Occipital lobe (tissue), 3 donors: ENCODE measurements at places on chromosomes 11 and 22. TPM values are rescaled to one million over a fixed set of nuclear protein-coding genes. Genes with fewer than 3 reads are reported as not detected.

DNA sequence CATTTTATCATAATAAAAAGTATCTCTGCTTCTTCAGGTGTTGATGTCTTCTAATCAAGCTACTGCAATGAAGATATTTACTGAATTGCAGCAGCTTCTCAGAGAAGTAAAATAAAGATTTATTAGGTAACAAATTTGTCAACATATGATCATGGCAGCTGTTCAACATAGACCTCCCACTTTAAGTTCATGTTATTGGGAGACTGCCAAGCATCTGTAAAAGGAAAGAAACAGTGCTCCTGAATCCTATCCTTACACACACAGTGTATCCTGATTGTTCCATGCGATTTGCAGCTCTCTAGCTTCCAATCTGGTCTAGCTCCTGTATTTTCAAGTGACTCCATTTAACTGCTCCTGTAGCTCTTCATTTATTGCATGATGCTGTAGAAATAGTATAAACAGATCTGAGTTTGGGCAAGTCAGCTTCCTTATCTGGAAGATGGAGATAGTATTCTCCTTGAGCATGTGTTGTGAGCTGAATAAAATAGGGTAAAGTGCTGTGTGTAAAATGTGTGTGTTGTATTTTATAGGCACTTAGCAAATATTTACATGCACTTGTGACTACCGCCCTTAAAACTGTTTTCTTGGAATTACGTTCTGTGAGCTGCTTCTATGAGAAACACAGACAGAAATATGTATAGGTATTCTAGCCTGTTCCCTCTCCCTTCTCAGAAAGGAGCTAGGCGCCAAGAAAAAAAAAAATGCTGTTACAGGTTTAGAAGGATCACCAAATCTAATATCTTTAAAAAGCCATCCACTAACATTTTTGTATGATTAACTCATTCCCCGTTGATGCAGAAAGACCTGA is 290.6 kb downstream of the JRKL start:
- DNase-seq, result no peak

DNA sequence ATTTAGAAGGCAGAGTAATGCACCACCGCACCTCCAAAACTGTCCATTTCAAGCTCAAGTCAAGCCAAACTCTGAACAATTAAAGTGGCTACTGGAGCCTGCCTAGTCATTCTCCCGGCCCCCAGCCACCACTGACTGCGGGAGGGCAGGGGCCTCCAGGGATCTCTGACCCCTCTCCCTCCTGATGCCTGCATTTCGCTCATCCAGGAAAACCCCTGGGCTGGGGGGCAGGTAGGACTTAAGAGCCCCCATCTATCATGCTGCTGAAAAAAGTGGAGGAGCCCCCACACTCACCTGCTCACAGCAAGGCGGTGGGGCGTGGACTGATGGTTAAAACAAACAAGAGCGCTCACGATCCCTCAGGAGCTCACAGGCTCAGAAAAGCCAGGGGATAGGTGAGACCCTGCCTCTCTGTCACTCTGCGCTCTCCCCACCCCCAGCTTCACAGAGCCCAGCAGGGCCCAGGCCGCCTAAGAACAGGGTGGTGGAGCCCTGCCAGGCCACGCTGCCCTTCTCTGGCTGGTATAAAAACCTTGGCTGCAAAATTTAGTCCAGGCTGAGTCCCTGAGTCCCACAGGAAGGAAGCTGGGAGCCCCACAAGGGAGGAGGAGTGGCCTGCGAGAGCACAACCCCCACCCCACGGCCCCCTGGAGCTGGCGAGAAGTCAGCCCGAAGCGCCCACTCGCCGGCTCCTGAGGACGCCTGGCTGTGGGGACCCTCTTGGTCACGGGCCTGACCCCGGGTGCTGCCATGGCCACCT is 21.0 kb upstream of the MOB2 start:
- DNase-seq, result no peak

DNA sequence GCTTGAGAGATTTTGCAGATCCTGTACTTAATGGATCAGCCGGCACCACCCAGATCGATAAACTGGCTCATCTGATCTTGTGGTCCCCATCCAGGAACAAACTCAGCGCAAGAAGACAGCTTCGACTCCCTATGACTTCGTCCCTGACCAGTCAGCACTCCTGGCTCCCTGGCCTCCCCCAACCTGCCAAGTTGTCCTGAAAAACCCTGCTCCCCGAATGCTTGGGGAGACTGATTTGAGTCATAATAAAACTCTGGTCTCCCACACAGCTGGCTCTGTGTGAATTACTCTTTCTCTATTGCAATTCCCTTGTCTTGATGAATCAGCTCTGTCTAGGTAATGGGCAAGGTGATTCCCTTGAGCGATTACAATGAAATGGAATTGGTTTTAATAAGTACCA is 29.5 kb downstream of the OR2AG2 start:
- DNase-seq, result no peak

Gene CALCA
- total RNA-seq, result not detected

Gene KCNK4
- total RNA-seq, result 3.0 TPM
